Right lung (tissue), 10 donors: ENCODE measurements at places on chromosomes 1 and 21. TPM values are rescaled to one million over a fixed set of nuclear protein-coding genes. Genes with fewer than 3 reads are reported as not detected.

DNA sequence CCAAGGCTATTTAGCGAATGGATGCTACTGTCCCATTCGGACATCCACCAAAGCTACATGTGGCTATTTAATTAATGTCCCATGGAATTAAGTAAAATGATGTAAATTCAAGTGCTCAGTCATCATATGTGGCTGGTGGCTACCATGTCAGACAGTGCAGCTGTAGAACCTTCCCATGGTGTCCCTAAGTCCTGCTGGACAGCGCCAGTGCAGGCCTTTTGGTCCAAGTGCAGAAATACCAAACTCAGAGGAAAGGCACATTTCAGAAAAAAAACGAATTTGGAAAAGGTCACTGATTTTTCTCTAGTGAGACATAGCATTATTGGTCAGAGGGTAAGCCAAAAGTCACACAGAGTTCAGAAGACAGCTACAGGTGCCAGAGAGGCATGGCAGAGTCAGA is 17.6 kb downstream of the TMPRSS2 start:
- no peak for DNase-seq

- no peak for DNase-seq
These were observed 248.8 kb upstream of the ADGRL2 start for GRCh38 chr1:81551946-81552345.

DNA sequence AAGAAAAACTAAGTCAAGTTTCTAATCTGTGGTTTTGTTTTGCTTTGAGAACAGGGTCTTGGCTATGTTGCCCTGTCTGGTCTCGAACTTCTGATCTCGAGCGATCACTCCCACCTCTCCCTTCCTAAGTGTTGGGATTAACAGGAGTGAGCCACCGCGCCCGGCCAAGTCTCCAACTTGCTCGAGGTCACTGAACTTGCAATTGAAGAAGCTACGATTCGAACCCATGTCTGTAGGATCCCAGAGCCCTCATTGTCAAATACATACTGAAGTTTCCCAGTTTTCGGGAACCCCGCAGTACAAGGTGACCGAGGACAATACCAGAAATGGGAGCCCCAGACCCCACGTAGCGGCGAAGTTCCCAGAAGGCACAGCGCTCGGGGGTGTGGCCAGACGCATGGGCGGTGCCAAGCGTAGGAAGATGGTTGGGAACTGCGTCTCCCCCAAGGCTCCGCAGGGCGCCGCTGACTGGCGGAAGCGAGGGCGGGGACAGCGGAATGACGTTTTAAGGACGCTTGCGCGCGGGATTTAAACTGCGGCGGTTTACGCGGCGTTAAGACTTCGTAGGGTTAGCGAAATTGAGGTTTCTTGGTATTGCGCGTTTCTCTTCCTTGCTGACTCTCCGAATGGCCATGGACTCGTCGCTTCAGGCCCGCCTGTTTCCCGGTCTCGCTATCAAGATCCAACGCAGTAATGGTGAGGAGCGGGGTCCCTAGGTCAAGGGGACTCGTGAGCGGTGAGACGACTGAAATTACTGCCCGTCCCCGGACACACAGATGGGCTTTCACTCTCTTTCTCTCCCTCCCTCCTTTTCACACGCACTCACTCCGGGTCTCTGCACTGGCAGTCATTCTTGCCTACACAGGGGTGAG is at the start of gene KIF2C:
Gene KIF2C, plus strand, starts transcription at position 531 of the 872 bp plus-strand sequence. Its CDS starts 96 bp downstream, at position 627.
- peak; percentile 97 for DNase-seq

GRCh38 chr1:165828669-165829329 is 1.4 kb downstream of the UCK2 start:
- peak; percentile 53 for DNase-seq

GRCh38 chr1:48114596-48115382 is 107.7 kb upstream of the SLC5A9 start:
- no peak for DNase-seq

DNA sequence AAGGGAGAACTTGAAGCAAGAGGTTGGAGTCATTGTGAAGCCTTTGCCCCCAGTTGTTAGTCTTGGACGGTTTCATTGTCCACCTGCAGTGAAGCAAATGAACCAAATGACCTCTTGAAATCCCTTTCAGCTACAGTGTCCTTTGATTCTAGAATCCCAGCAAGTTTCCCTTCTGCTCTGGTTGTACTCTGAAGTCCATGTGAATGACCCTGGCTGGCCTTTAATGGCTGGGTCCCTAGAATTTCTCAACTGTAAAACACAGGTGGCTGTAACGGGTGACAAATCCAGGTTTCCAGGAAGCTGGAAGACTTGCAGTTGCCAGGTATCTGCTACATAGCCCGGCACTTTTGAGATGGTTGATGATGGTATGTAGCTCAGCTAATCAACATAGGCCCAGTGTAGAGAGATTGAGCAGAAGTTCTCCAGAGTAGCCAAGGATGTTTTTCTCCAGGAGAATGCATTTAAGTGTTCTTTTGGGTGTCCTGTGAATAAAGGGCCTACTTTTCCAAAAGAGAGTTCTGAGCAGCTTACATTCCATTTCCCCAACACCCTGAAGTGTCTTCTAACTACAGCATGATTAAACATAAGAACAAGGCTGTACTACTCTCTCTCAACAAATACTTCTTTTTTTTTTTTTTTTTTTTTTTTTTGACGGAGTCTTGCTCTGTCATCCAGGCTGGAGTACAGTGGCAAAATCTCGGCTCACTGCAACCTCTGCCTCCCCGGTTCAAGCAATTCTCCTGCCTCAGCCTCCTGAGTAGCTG is 17.6 kb upstream of the SLC30A1 start:
- no peak for DNase-seq

GRCh38 chr1:184770181-184770979 is 15.7 kb upstream of the EDEM3 start:
- DNase-seq: no peak

GRCh38 chr1:10799726-10800125 is 3.3 kb upstream of the CASZ1 start:
- DNase-seq: no peak

- DNase-seq: no peak
These were observed 904 bp upstream of the PRDX6 start for GRCh38 chr1:173476197-173476664.

GRCh38 chr1:169091480-169091941 is 15.0 kb upstream of the ATP1B1 start:
- no peak for DNase-seq

DNA sequence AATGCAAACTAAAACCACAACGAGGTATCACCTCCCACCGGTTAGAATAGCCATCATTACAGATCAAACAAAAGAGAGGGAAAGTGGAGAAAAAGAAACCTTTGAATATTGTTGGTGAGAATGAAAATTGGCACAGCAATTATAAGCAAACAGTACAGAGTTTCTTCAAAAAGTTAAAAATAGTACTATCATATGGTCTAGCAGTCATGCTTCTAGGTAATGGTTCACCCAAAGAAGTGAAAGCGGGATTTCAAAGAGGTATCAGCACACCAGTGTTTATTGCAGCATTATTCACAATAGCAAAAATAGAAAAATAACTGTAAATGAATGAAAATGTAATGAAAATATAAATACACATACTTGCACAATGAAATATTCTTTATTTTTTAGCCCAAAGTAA is 8.2 kb downstream of the OR2T10 start:
- no peak for DNase-seq

- no peak for DNase-seq
These were observed 32.1 kb downstream of the CTNNBIP1 start for GRCh38 chr1:9877962-9878361.

- DNase-seq: no peak
These were observed 1899.9 kb downstream of the NCAM2 start for GRCh38 chr21:22898051-22898665.

- DNase-seq: no peak
These were observed 1.3 kb downstream of the NOS1AP start for GRCh38 chr1:162070825-162071224.

DNA sequence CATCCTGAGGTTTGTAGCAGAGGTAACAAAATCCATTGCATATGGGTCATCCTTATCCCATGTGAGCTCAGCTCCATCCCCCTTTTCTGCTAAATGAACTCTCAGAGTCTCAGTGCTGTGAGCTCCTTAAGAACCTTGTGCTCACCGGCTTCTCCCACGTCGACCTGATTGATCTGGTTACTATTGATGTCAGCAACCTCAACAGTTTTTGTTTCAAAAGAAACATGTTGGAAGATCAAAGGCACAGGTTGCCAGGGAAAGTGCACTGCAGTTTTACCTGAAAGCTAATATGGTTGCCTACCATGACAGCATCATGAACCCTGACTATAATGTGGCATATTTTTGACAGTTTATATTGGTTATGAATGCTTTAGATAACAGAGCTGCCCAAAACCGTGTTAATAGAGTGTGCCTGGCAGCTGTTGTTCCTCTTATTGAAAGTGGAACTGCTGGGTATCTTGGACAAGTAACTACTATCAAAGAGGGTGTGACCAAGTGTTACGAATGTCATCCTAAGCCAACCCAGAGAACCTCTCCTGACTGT is 131.4 kb downstream of the HS2ST1 start:
- no peak for DNase-seq

DNA sequence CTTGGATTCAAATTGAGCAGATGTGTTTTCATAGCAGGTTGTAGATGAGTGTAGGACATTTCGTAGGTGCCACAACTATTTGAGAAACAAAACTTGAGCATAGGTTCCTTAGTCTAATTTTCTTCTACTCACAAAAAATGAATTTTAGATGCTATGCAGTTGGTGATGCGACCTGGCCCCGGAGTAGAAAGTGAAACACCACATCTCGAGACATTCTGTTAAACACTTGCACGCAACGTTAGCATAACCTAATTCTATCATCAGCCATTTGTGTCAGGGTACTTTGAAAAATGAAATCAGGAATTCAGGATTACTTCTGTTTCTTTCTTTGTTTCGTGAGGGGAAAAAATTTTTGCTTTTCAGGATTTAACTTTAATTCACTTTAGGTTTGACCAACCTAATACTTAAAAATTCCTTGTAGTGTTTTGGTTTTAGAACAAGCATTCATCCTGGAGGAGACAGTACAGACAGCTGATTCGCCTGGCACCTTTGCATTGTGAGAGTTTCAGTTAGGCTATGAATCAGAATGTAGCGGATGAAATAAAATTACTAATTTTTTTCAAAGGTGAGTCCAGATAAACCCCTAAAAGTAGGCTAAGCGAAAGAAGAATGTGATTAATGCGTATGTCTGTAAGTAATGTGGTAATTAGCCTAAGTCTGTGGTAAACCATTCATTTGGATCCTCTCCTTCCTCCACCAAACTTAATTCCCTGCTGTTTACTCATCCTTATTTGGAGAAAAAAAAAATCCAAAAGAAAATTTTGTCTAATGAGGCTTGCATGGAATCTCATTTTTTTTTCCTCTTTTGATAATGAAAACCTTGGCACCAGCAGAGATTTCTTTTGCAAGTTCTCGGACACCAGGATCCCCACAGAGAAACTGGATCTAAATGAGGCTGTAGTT is 44.9 kb downstream of the MAP3K21 start:
- DNase-seq: no peak

DNA sequence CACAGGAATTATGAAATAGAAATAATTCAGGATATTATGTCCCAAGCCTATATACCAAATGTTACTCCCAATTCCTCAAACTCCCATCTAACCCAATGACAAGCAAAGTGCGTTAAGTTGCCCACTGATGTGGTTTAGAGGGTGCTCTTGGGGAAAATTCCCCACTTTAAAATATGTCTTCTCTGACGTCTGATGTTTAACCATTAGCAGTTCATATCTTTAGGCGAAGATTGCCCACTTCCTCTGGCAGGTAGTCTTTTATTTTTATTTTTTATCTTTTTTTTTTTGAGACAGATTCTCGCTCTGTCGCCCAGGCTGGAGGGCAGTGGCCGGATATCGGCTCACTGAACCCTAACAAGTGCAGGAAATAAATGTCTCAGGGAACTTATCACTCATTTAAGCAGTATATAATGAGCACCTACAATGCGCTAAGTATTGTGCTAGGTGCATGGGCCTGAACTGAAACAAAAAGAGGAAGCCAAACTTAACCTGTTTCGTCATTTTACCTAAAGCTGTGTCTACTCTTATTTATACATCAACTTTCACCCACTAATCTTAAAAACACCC is 1.3 kb upstream of the LYST start:
- DNase-seq: no peak

GRCh38 chr1:178023181-178023618 is 53.3 kb upstream of the SEC16B start:
- DNase-seq: no peak

GRCh38 chr1:59375321-59376220 is 78.7 kb downstream of the FGGY start:
- no peak for DNase-seq

- DNase-seq: peak; percentile 66
These were observed 15.5 kb downstream of the AZIN2 start for GRCh38 chr1:33096363-33097005.

DNA sequence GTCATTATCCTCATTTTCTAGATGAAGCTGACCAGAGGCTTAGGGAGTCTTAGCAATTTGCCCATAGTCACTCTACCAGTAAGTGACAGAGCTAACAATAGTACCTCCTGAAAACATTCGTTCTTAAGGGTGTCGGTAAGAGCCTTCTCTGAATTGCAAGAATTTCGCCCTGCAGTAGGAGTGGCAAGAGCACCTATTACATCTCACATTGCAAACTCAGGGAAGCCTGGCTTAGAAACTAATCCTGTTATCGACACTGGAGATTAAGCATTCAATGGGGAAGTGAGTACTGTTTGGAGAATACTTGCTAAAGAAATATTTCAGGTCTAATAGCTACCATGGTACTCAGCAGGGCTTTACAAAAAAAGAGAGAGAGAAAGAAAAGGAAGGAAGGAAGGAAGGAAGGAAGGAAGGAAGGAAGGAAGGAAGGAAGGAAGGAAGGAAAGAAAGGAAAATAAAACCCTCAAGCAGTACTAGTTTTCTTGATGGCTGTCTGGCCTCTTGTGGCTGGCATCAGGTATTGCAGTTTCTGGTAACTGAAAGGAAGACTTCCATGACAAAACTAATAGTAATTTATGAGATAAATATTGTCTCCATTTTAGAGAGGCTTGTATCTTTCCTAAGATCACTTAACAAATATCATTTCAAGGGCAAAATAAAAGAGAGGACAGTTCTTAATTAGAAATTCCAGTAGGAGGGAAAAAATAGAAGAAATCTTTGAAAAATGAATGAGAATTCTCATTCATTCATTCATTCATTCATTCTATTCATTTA is 10.4 kb downstream of the C1orf226 start:
- peak; percentile 26 for DNase-seq

TNFRSF1B gene
- 14.8 TPM for polyA plus RNA-seq

GNB1 gene
- polyA plus RNA-seq: 244 TPM

FGR gene
- 4.9 TPM for polyA plus RNA-seq

OR2L3 gene
- polyA plus RNA-seq: not detected

KRTAP19-6 gene
- polyA plus RNA-seq: not detected

LEFTY2 gene
- 1.5 TPM for polyA plus RNA-seq

CAMSAP2 gene
- 50.9 TPM for polyA plus RNA-seq

AQP10 gene
- polyA plus RNA-seq: 0.21 TPM

TNFRSF14 gene
- 25.7 TPM for polyA plus RNA-seq

RNF186 gene
- polyA plus RNA-seq: 0.14 TPM

HSD3B2 gene
- 0.19 TPM for polyA plus RNA-seq
